ENCODE measurements at places on chromosomes 5 and 9.
A peak's percentile ranks its signal among the peaks of the same experiment; 100 is the strongest.

GRCh38 chr5:61200582-61201155 is 38.4 kb upstream of the SMIM15 start:
- DNase-seq: no peak

DNA sequence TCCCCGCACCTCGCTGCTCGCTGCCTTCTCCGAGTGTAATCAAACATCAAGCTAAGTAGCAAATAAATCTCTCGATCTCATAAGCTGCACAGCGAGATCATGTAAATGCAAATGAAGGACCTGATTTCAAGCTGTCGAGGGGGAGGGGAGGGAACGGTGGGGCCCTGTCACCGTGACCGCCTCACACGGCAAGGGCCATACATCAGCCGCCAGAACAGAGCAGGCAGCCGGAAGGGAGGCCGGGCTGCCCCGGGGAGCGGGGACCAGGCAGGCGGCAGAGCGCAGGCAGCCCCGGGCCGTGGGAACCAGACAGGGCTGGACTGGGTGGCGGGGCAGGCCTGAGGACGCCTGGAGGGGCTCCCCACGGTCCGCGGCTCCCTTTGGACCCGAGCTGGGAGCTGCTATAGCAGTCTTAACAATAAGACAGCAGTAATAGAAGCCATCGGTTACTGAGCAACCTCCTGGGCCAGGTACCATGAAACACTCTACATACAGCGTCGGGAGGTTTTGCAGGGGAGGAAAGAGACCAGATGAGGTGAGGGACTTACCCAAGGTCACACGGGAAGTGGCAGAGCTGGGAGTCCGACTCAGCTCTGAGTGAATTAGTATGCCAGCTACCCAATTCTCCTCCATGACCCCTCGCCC is 76.8 kb downstream of the CFAP77 start:
- DNase-seq: peak; percentile 63

DNA sequence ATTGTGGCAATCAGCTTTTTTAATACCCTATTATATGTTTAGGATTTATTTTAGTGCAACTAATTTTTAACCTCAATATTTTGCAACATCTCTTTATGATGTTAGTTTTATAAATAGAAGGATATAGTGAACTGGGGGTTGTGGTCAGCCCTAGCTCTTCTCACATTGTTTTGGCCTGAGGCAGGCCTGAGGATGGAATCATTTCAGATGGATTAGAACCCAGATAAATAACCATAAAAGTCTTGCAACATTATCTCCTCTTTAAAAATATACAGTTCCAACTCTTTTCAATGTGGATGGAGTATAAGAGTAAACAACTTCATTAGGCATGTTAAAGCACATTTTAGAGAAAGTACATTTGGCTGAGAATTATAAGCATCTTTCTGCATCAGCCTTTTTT is 522.7 kb downstream of the NR2F1-AS1 start:
- DNase-seq: no peak

DNA sequence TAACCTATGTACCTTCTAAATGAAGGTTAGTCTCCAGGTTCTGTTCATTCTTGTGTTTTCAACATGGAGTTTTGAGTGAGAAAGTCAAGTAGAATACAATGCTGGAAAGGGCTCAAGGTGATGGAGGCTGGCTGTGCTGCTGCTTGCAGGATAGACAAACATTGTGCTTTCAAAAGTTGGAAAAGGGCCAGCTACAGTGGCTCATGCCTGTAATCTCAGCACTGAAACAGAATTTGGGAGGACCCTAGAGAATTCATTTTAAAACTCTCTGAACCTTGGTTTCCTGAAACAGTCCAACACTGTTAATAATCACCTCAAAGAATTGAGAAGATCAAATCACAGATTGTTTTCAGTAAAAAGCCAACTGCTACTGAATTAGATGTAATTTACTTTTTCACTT is 15.4 kb upstream of the IARS1 start:
- DNase-seq: no peak

- DNase-seq: no peak
Observed at GRCh38 chr9:12604164-12604821, 88.9 kb upstream of the TYRP1 start.
